ENCODE measurements at places on chromosomes 12 and 14.
A peak's percentile ranks its signal among the peaks of the same experiment; 100 is the strongest.

- DNase-seq, result peak; percentile 90
Observed at GRCh38 chr12:29241821-29242591, 92.9 kb downstream of the FAR2 start.

GRCh38 chr14:64296561-64296960, 2.4 kb upstream of the ESR2 start:
- peak; percentile 57 for DNase-seq

DNA sequence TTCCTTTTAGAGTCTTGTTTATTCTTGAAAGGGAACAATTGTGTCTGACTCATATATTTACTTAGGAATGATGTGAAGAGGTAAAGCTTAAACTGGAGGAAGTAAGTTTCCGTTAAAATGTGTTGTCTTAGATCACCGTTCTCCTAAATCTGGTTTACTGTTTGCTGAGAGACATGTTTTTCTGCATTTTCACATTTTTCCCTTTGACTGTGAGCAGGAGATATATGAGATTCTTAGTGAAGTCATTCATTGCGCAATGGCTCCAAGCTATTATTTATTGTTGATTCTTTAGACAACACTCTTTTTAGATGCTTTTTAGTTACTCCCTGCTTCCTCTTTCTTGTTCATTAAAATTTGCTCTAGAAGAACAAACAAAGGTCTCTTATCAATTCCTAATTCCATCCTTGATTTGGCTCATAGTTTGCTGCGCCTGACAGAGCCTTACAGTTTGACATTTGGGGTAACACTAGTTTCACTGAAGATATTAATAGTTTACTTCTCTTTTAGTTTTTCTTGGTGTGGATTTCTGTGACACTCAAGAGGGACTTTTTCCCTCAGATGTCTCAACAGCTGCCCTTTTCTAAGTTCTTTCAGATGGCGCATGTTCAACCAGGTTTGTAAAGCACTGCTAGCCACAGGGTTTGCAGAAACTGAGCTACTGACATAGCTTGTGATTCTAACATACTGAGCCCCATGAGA, 11.4 kb downstream of the CLECL1 start:
- DNase-seq, result peak; percentile 48

DNA sequence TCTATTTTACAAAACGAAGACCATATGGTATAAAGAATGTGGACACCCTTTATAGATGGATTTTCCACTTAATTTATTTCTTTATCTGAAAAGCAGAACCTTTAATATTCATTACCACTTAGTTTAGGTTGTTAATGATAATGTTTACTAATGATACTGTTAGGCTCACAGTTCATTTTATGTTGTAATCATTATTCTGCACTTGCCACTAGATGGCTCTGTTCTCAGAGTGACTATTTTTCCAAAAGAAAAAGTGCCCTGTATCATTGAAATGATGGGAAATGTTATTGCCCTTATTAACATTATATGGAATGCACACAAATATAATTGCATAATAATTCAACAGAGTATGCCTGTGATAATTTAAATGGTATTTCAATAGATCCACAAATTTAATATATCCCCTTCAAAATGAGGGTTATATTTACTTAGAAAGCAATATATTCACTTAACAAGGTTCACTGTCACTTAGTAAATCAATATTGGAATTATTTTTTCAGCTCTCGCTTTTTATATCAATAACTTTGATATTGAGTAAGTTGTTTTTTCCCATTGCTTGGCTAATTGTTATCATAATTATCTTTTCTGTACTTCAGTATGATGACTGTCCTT, 95.7 kb downstream of the PDE3A start:
- DNase-seq, result peak; percentile 48

DNA sequence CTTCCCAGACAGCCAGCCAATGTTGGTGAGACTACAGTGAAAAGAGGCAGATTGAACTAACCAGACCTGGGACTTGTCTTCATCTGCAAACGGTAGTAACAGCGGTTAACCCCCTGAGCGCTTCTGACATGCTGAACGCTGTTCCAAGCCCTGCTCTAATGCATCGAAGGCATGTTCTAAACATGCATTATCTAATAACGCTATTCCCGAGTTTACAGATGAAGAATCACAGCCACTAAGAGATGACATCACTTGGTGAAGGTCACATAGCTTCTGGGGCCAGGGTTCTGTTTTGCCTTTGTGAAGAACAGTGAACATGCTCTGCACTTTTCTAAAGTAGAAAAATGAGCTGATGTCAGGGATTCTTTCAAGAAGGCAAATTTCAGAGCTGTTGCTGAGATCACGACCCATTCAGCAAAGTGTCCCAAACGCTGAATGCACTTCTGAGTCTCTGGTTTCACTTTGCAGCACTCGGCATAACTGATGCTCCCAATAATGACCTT, 56.0 kb downstream of the FOS start:
- peak; percentile 22 for DNase-seq

- peak; percentile 47 for DNase-seq
Observed at GRCh38 chr12:67826946-67827720, 162.1 kb upstream of the IFNG-AS1 start.

- peak; percentile 24 for DNase-seq
Observed at GRCh38 chr12:91219511-91219910, 36.9 kb upstream of the DCN start.

GRCh38 chr12:542395-543113, 82.8 kb downstream of the B4GALNT3 start:
- no peak for DNase-seq

DNA sequence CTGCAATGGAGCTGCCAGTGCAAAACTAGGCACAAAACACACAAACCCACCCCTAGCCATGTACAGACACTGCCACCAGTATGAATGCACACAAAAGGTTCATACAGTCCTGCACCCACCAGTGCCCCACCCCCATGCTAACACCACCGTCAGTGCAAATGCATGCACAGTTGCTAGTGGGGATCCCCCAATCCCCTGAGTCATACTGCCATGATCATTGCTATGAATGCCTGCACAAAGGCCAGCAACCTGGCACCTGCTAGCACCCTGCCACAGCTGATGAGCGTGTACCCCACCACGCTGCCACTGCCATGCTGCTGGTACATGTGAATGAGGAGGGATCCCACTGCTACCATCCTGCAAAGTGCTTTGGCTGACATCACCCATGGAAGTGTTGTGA, 23.9 kb downstream of the PZP start:
- no peak for DNase-seq

GRCh38 chr12:84619053-84619571, 293.5 kb downstream of the SLC6A15 start:
- DNase-seq, result peak; percentile 26

Data from choroid plexus epithelial cell (primary cell).